Frontal cortex (tissue), 4 donors: ENCODE measurements at places on chromosomes 11 and 22. TPM values are rescaled to one million over a fixed set of nuclear protein-coding genes. Genes with fewer than 3 reads are reported as not detected.

The MFNG gene
- 1.6 TPM for total RNA-seq

The BEST1 gene
- total RNA-seq, result 1.6 TPM

The LRRC74B gene
- under 0.01 TPM for total RNA-seq

The MYBPC3 gene
- total RNA-seq, result not detected

The P2RY6 gene
- under 0.01 TPM for total RNA-seq

The GGTLC2 gene
- not detected for total RNA-seq

The PCF11 gene
- total RNA-seq, result 77.0 TPM

The TMEM135 gene
- 37.5 TPM for total RNA-seq

The HYLS1 gene
- total RNA-seq, result 13.9 TPM

The MB gene
- total RNA-seq, result not detected

The UBTFL1 gene
- total RNA-seq, result not detected

The CEP126 gene
- 10.6 TPM for total RNA-seq

The HOATZ gene
- not detected for total RNA-seq

The FOLR1 gene
- not detected for total RNA-seq

The KRTAP5-1 gene
- total RNA-seq, result not detected

The GRAMD4 gene
- total RNA-seq, result 49.7 TPM

The OR4A16 gene
- total RNA-seq, result not detected

The ATL3 gene
- 21.6 TPM for total RNA-seq

The ANKK1 gene
- not detected for total RNA-seq

The MPZL2 gene
- 1.6 TPM for total RNA-seq

The RAG2 gene
- total RNA-seq, result not detected

The VWA5A gene
- 11.0 TPM for total RNA-seq

The MYO7A gene
- total RNA-seq, result 0.82 TPM

The RIBC2 gene
- 0.41 TPM for total RNA-seq

The GRIK4 gene
- 3.3 TPM for total RNA-seq
